Neural progenitor cell (in vitro differentiated cells): ENCODE measurements at places on chromosomes 5 and 9.
A peak's percentile ranks its signal among the peaks of the same experiment; 100 is the strongest.

- DNase-seq, result no peak
Observed at GRCh38 chr5:6215891-6216290, 162.5 kb downstream of the MED10 start.

GRCh38 chr5:106135473-106135872, 1535.3 kb downstream of the EFNA5 start:
- DNase-seq, result no peak

GRCh38 chr5:173697931-173698579, 81.6 kb upstream of the BOD1 start:
- DNase-seq, result no peak

DNA sequence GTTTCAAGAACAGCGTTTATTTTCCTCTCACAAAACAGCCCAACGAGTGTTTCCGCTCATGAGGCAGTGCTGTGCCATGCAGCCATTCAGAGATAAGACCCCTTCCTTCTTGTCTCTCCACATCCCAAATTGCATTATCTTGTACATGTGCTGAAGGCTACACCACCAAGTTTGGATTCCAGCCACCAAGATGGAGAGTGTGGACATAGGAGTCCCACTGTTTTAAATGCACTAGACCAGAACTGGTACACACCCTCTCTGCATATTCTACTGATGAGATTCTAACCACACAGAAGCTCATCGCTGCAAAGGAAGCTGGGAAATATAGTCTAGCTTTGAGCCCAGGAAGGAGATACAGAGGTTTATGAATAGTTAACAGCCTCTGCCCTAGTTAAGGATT, 509.4 kb downstream of the NFIB start:
- no peak for DNase-seq

DNA sequence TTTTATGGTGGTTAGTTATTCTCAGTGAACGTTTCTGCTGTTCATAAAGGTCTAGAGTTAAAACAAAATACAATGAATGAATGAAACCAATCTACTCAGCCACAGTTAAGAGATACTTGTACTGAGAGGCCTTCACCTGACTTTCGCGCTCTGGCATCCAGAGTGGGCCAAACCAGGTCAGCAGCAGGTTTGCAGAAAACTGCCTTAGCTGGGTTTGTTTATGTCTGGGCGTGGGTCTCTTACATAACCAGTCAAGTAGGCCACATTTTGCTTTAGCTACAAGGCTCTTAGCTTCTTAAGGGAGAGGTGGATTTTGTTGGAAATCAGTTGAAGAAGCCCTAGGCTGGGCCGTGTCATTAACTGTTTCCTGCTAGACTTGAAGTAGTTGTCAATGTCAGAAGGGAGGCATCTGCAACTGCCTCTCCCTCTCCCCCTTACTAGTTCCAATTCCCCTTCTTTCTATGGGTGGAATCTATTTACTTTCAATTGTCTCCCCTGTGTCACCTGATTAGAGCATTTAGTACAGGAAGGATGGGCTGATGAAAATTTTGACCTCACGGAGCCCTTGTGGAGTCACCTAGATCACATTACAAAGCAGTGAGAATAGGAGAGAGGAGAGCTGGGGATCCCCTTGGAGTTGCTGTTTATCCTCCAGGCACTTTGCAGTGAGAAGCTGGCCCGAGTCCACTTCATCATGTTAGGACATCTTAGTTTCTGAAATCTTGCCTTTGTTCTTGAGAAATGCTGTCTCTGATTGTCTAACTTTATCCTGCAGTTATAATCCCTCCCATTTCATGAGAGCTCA, 200.5 kb downstream of the ARHGEF28 start:
- no peak for DNase-seq

DNA sequence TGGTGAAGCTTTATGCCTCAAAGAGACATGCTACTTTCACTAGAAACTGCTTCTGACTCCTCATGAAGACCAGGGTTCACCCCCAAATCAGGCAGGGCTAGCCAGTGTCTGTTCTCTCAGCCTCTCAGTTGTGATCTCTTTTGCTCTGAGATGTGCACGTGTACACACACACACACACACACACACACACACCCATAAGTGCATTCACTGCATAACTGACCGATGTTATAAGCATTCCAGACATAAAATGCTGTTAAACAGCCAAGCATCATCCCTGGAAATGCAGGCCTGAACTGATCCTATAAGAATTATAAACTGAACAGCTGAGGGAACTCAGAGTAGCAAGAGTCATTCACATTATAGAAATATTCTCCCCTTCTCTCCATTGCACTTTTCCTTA, 85.0 kb downstream of the FSTL4 start:
- DNase-seq, result no peak

DNA sequence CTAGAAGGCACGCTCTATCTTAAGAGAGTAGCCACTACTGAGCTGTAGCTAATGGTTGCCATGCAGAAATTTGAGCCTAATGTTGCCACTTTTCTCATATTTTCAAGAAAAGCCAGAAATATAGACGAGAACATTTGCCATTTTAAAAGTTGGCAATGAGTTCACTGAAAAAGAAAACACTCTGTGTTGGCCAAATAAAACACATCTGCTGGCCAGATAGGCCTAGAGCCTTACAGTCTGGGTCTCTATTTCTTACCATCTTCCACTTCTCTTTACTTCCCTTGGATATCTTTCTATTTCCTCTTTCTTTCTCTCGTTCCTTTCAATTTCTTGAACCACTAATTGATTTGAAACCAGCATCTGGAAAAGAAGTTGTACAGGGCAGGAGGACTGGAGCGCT, 36.6 kb upstream of the VCAN start:
- no peak for DNase-seq

- peak; percentile 48 for DNase-seq
Observed at GRCh38 chr5:127083711-127084110, 10.4 kb upstream of the C5orf63 start.

DNA sequence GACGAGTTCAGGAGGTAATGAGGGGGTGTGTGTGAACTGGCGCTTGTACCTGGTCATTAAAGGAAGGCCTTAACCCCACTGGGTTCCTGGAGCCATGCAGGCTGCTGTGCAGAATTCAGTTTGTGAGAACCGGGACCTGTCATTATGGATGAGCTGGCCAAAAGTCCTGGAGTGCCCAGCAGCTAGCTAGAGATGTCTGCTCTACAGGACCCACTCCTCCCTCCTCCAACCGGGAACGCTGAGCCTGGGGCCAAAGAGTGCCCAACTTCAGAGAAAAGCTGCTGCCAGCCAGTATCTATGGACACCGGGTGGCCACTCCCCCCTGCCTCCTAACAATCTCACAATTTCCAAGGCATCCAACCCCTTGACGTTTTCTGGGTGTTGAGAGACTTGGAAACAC, 1.2 kb downstream of the ENTREP1 start:
- peak; percentile 9 for DNase-seq

- DNase-seq, result no peak
Observed at GRCh38 chr9:1916095-1916494, 99.1 kb upstream of the SMARCA2 start.

DNA sequence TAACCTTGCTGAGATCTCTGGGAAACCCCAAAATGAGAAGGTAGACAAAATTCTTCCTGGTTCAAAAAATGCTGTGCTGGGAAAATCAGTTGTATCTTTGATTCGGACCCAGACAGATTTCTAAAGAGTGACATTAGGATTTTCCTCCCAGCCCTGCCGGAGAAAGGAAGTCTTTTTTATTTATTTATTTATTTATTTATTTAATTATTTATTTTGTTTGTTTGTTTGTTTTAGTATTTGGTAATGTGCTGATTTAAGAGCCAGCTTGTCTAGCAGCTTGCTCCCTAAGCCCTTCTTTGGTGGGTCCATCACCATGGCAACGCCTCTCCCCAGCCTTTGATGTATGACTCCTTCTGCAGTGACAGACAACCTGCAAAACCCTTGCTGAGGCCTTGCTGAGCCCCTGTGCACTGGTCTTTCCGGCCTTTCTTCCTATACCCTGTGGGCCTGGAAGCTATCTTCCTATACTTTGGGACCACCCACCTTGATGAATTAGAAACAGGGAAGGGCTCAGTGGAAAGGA, 60.6 kb upstream of the AFAP1L1 start:
- DNase-seq, result peak; percentile 84

- no peak for DNase-seq
Observed at GRCh38 chr9:88322906-88323566, 65.2 kb upstream of the SPIN1 start.

DNA sequence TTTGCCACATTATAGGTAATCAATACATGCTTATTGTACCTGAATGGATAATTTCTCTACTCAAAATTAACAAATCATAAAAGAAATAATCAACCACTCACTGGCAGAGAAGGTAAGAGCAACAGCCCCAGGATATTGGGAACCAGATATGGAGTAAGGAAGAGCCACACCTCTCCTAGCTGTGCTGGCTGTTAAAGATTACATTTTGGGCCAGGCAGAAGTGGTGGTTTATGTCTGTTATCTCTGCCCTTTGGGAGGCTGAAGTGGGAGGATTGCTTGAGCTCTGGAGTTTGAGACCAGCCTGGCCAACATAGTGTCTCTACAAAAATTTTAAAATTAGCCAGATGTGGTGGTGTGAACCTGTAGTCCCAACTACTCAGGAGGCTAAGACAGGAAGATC, 56.4 kb downstream of the BHMT start:
- DNase-seq, result no peak

DNA sequence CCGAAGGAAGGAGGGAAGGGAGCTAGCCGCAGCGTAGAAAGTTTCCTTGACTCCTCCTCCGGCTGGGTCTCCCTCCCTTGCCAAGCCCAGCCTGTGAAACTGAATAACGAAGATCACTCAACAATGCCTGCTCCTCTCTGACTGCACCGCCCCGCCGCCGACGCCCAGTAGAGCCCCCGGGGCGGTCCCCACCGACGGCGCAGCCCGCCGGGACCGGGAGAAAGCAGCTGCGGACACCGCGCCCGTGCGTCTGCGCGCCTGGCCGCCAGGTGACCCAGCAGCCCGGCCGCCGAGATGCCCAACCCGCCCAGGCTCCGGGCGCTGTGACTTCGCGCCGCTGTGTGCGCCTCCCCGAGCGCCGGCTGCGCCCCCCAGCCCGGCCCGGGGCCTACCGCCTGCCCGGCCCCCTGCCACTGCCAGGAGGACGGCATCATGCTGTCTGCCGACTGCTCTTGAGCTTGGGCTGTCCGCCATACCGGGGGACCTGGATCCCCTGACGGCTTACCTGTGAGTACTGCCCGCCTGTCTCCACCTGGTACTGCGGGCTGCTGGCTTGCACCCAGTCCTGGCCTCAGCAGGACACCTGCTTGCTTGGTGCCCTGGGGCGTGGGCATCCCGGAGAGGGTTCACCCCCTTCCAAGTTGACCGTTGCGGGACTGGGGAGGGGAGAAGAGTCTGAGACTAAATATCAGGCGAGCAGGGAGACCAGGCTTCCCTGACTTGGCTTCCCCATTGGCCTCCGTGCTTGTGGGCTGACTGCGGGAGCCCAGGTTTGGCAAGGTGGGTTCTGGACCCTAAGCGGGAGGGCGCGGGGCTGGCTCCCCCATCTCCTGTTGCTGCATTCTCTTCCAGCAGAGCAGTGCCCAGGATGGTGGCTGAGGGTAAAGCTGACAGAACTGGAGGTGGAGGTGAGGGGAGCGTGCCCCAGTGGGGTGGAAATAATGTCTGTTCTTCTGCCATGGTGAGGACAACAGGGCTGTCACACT, 26.2 kb upstream of the SPTLC1 start:
- peak; percentile 76 for DNase-seq

DNA sequence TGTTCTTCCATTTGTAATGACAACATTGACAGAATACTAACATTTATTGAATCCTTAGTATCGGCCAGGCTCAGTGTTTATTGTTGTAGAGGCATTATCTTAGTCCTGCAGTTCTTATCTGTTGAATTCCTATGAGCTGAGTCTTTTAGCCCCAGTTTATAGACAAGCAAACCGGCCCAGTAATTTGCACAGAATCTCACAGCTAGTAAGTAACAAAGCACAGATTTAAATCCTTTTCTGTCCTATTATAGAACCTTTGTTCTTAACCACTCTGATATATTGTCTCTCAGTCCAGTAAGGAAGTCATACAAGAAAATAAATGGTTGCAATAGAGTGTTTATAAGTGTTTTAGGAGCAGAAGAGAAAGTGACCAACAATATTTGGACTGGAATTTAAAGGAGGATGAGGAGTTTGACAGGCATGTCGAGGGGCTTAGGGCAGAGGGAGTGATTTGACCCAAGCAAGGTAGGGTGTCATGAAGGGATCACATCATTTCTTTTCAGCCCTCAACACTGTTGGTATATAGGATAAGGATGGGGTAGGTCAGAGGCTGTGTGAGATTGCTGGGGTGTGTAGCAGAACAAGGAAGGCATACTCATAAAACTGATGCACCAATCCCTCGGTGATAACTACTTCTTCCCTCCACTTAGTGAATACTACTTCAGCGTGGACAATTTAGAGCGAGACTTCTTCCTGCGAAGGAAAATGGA, 39.5 kb downstream of the LARP1 start:
- DNase-seq, result no peak
